ENCODE measurements at places on chromosomes 5 and 9. TPM values are rescaled to one million over a fixed set of nuclear protein-coding genes. Genes with fewer than 3 reads are reported as not detected.

The ZFP37 gene
- 4.6 TPM for total RNA-seq

The SAPCD2 gene
- total RNA-seq: 5.0 TPM

The PCDHGA10 gene
- 11.8 TPM for total RNA-seq

The WDR38 gene
- total RNA-seq: not detected

The GPR21 gene
- not detected for total RNA-seq

The GADD45G gene
- 1.8 TPM for total RNA-seq

The C9orf50 gene
- total RNA-seq: 0.13 TPM

The SPINK7 gene
- total RNA-seq: not detected

The IFNA13 gene
- total RNA-seq: not detected

The PCDHB14 gene
- 1.4 TPM for total RNA-seq

The PCDHA3 gene
- not detected for total RNA-seq

The FBXL7 gene
- 16.7 TPM for total RNA-seq

The SPATA31D4 gene
- not detected for total RNA-seq

The NR4A3 gene
- total RNA-seq: 1.3 TPM

The STC2 gene
- total RNA-seq: 162 TPM

The MSX2 gene
- 3.7 TPM for total RNA-seq

The AIF1L gene
- total RNA-seq: 0.08 TPM

The PCDHB13 gene
- total RNA-seq: 1.0 TPM

The BARX1 gene
- total RNA-seq: not detected

The PCDHB8 gene
- total RNA-seq: not detected

The MAN1B1 gene
- total RNA-seq: 94.1 TPM

The PTRH1 gene
- total RNA-seq: 15.8 TPM

The PIP5KL1 gene
- total RNA-seq: 3.7 TPM

The SPINK13 gene
- not detected for total RNA-seq

The SLC34A3 gene
- total RNA-seq: not detected

The FLT4 gene
- 1.9 TPM for total RNA-seq

The LMBRD2 gene
- 7.0 TPM for total RNA-seq

The SPOUT1 gene
- total RNA-seq: 11.1 TPM

The SLC6A3 gene
- total RNA-seq: not detected

The PKD2L2 gene
- not detected for total RNA-seq

The FOXD4L5 gene
- total RNA-seq: not detected

The SIT1 gene
- total RNA-seq: not detected

The SLC1A3 gene
- 4.0 TPM for total RNA-seq

The CXCL14 gene
- total RNA-seq: not detected

The PAEP gene
- total RNA-seq: not detected

The TAF11L10 gene
- not detected for total RNA-seq

The LCNL1 gene
- total RNA-seq: not detected

The ZNF454 gene
- total RNA-seq: 1.2 TPM

The PCDHGC4 gene
- total RNA-seq: 0.13 TPM

Measured in epithelial cell of alveolus of lung (primary cell).